ENCODE measurements at places on chromosomes 16 and 17. TPM values are rescaled to one million over a fixed set of nuclear protein-coding genes. Genes with fewer than 3 reads are reported as not detected.

Gene ITGB3
- 13.3 TPM for polyA plus RNA-seq

Gene MYO15A
- 1.3 TPM for polyA plus RNA-seq

Gene GPR142
- polyA plus RNA-seq, result 0.48 TPM

Gene COPS3
- polyA plus RNA-seq, result 72.3 TPM

Gene SLC9A5
- polyA plus RNA-seq, result 0.78 TPM

Gene ZSCAN10
- 0.17 TPM for polyA plus RNA-seq

Gene MVD
- polyA plus RNA-seq, result 38.9 TPM

Gene CCL17
- polyA plus RNA-seq, result not detected

Gene IKZF3
- 0.36 TPM for polyA plus RNA-seq

Gene SEPTIN1
- 2.8 TPM for polyA plus RNA-seq

Gene ADAMTS18
- 1.7 TPM for polyA plus RNA-seq

Gene RAB26
- 0.56 TPM for polyA plus RNA-seq

Gene KCNH6
- not detected for polyA plus RNA-seq

Gene IRF8
- 7.0 TPM for polyA plus RNA-seq

Gene RFNG
- 39.0 TPM for polyA plus RNA-seq

Gene PRR15L
- polyA plus RNA-seq, result 0.29 TPM

Gene SPIRE2
- 2.9 TPM for polyA plus RNA-seq

Gene FBXO39
- not detected for polyA plus RNA-seq
